ENCODE measurements at places on chromosomes 7 and 10.

DNA sequence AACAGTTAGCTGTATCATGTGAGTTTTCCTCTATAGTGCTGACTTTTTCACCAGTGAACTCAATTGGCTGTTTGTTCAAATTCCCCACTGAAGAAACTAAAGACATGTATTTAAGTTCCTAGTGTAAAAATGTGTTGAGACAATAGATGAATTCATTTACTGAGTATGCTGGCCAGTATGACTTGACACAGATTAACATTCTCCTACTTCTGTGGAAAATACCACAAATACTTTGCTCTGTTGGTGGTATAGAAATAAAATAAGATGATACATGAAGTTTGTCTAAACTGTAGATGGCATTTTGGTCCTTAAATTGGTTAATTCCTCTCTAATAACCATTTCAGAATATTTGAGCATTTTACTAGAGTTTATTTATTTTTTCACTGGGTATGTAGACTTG is 227.7 kb upstream of the TEX47 start:
- H3K36me3 ChIP-seq: no peaks in the 10 kb centered on the region
- no peak overlapping the region for H3K27ac ChIP-seq
- no peak overlapping the region for H3K4me3 ChIP-seq
- no peaks in the 10 kb centered on the region for H3K4me1 ChIP-seq
- no peaks in the 10 kb centered on the region for H3K27me3 ChIP-seq

GRCh38 chr7:95473276-95473985 is 12.3 kb upstream of the ASB4 start:
- no peak overlapping the region for H3K4me3 ChIP-seq
- no peaks in the 10 kb centered on the region for H3K36me3 ChIP-seq
- no peak overlapping the region for H3K27ac ChIP-seq
- H3K27me3 ChIP-seq: no peaks in the 10 kb centered on the region

GRCh38 chr10:79353726-79354125 is 6.5 kb downstream of the PPIF start:
- no peak overlapping the region for H3K27ac ChIP-seq
- peaks cover under 1% of the 10 kb centered on the region for H3K4me1 ChIP-seq

- H3K27ac ChIP-seq: no peak overlapping the region
- H3K4me3 ChIP-seq: no peak overlapping the region
- H3K27me3 ChIP-seq: no peaks in the 10 kb centered on the region
- DNase-seq: no peak
- no peaks in the 10 kb centered on the region for H3K4me1 ChIP-seq
- no peaks in the 10 kb centered on the region for H3K36me3 ChIP-seq
Measured at GRCh38 chr10:70054902-70055301, 2.3 kb downstream of the MACROH2A2 start.

GRCh38 chr7:31095286-31096197 is 43.4 kb downstream of the ADCYAP1R1 start:
- no peaks in the 10 kb centered on the region for H3K27me3 ChIP-seq
- H3K4me3 ChIP-seq: no peak overlapping the region
- no peak for DNase-seq

DNA sequence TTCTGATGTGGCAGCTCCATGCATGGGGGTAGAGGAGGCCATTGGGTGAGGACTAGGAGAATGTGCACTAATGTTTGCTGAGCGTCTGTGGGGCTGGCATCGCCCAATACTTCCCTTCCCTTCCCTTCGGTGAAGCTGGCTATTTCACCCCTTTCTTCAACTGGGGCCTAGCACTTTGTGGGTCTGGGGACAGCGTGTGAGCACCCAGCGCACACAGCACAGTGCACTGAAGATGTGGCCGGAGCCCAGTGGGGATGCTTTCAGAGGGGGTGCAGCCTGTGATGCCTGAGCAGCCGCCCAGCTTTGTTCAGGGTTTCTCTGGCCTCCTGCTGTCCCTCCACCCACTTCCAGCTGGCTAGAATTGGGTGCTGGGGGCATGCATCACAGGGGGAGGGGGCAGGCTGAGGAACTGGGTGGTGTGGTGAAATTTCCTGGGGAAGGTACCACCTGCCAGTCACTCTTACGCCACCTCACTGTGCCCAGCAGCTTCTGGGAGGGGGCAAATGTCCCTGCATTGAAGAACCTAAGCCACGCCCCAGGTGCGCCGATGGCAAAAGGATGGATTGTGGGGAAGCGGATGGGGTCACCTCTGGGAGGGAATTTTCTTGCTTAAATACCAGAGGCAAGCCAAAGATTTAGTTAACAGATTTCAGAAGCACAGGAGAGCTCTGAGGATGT is 45.5 kb downstream of the CLEC2L start:
- H3K4me3 ChIP-seq: no peak overlapping the region
- no peaks in the 10 kb centered on the region for H3K4me1 ChIP-seq
- no peak overlapping the region for H3K27ac ChIP-seq
- peaks cover 39% of the 10 kb centered on the region for H3K36me3 ChIP-seq

DNA sequence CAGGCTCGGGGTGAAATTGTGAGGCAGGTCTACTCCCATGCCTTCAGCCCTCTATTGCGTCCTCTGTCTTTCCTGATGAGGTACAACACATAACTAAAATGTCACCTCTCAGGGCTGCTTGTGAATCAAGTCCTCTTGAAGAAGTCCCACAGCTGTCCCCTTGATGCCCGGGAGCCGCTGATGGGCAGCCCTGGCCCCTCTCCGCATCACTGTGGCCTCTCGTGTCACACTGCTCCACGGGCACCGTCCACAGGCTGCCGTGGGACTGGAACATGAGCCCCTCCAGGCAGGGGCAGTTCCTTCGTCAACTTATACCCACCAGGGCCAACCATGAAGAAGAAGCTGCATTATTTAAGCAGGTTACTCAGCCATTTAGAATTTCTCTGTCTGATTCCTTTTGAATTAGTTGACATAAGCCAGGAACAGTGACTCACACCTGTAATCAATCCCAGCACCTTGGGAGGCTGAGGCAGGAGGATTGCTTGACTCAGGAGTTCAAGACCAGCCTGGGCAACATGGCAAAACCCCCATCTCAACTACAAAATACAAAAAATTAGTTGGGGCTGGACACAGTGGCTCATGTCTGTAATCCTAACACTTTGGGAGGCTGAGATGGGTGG is 58.5 kb upstream of the UBE3C start:
- H3K4me1 ChIP-seq: no peaks in the 10 kb centered on the region
- no peak for DNase-seq
- H3K27ac ChIP-seq: no peak overlapping the region
- H3K36me3 ChIP-seq: no peaks in the 10 kb centered on the region
- no peaks in the 10 kb centered on the region for H3K27me3 ChIP-seq
- no peak overlapping the region for H3K4me3 ChIP-seq

DNA sequence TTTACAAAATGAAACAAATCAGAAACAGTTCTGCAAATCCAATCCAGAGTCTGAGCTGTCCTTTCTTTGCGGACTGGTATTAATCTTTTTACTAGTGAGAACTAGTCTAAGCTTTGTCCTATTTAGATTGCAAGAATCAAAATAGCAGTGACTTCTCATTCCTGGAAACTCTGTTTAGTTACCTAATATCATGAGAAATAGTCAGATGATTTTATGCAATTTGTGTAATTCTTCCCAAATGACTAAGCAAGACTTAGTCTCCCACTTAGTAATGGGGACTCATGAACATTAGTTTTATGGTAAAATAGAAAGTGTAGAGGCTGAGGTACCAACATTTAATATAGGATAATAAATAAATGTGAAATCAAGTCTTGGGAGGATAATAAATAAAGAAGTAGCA is 341.3 kb downstream of the DNAJB9 start:
- H3K27ac ChIP-seq: no peak overlapping the region
- DNase-seq: no peak
- H3K36me3 ChIP-seq: no peaks in the 10 kb centered on the region
- no peaks in the 10 kb centered on the region for H3K4me1 ChIP-seq
- H3K4me3 ChIP-seq: no peak overlapping the region

DNA sequence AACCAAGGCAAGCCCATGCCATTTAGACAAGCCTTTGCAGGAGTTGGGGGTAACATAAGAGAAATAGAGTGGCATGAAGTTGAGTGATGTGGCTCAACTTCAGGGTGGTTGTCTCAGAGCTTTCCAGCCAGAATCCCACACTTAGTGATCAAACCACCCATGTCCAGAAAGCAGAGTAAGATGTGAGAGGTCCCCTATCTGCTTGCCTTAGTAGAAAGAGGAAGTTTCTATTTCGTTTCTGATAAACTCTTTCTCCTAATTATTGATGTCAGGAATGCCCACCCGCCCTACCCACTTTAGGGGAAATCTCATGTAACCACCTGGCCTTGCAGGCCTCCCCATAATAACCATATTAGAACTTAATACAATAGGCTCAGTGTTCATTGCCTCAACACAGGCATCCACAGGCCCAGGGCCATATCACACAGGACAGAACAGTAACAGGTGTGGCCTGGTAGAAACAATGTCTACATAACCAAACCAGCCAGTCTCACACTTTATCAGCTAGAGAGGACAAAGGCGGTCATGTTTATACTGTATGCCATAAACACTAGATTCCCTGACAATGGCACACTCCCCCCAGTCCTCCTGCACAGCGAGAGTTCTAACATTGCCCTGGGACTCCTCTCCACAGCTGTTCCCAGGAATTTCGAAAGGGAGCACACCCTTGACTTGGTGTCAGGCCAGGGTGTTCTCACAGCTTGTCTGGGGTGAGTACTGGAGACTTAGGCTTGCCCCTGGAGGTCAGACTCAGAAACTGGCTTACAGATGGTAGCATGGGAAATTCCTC is 364.4 kb downstream of the CXCL12 start:
- H3K27ac ChIP-seq: no peak overlapping the region
- no peaks in the 10 kb centered on the region for H3K36me3 ChIP-seq
- H3K4me1 ChIP-seq: peaks cover 7% of the 10 kb centered on the region
- no peaks in the 10 kb centered on the region for H3K27me3 ChIP-seq
- H3K4me3 ChIP-seq: no peak overlapping the region
